ENCODE measurements at places on chromosomes 2 and 18.

DNA sequence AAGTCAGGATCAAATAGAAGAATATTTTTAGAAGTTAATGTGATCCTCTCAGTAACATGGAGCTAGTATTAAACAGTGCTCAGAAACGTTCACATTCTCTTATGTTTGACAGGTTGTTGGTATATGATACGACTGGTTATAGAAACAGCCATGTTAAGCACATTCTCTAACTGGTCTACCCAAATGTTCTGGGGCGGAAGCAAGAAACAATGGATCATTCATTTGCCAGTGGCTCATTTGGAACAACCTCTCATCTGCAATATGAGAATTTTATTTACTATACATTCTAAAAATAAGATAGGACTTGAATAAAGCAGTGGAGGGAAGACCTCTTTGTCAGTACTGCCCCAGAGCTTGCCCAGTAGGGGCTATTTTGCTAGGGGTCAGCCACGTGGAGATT is 167.1 kb upstream of the FAM98A start:
- no peak for DNase-seq

DNA sequence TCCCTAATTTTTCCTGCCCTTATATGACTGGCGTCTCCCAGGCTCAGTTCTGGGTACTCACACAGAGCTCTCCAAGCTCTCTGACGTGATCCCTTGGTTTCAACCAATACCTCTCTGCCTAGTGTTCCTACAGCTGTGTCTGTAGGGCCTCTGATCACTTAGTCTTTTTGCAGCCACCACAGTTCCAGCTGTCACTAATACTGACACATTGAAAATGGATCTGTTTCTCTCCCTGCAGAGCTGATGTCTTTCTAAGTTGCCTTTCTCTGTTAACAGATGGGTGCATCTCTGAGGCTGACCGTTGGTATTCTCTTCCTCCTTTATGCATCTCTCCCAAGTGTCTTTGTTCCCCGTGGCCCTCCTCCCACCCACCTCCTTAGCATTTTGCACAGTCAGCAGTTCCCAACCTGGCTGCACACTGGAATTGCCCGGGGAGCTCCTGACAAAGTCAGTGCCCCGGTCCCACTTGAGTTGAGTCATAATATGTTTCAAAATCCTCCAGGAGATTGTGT is 62.5 kb downstream of the CERS6 start:
- DNase-seq, result no peak

DNA sequence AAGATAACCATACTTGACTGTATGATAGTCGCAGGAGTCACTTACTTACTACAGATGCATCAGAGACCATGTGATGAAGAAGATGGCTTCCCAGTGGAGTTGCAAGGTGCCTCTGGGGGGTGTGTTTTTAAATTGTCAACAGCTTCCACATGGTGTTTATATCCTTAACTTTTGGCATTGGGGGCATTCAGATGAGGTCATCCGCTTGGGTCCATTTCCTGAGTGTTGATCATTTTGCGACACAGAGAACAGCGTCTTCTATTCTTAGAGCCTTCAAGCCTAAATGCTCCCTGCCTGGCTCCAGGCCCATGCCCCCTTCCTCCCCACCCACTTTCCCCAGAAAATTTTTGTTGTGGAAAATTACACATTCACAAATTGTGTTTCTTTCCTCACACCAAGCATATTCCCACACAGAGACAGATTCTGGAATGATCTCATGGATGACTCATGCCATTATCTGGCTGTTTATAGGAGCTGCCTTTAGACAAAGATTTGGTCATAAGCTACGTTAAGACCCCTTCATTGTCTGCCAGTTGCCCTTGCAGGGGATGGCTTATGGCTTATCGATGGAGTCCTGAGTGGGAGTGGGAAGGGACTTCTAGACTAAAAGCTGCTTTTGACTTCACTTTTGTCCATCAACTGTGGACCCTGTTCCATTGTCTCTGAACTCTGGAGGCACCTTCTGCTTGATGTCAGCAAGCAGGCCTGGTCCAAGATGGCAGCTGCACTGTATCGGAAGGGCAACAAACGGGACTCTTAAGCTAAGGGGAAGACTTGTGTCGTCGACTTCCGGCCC is 91.8 kb downstream of the CABLES1 start:
- no peak for DNase-seq

GRCh38 chr2:182165202-182165601 is 179.5 kb downstream of the PPP1R1C start:
- DNase-seq, result no peak

DNA sequence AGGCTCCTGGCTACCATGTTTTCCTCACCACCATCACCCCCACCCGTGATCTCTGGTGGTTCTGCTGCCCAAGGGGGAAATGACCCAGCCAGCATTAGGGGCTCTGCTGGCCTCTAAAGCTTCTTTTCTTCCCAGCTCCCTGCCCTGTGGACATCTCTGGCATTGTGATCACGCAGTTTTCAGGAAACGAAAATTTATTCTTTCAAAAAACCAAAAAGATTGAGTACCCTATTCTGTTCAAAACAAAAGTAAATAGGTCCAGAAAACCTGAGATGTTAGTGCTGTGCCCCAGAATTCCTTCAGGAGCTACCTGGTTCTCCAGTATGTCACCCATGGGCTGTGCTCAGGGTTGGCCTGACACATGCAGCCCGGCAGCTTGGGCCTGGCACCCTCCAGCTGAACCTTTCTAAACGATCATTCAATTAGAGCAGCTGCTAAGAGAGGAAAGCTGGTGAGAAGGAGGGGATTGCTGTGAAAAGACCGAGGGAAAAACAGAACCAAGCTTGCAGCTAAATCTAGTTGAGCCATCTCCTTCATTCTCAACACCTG is 157.5 kb downstream of the MGAT5 start:
- DNase-seq, result no peak

DNA sequence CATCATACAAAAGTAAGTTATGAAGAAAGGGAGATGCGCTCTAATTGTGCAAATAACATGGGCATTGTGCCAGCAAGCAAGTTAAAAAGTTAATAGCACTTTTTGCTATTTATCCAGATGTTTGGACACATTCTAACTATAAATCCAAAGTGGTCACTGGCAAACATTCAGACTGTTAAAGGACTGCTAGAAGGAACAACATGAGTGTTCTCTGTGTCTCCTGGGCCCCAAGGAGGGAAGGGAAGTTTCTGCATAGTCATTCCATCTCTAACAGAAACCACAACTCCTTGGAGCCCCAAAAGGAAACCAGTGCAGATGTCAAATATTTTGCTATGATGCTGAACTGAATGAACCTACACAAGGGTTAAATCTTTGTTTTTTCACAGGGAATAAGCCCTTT is 213.3 kb upstream of the HNRNPA3 start:
- no peak for DNase-seq

DNA sequence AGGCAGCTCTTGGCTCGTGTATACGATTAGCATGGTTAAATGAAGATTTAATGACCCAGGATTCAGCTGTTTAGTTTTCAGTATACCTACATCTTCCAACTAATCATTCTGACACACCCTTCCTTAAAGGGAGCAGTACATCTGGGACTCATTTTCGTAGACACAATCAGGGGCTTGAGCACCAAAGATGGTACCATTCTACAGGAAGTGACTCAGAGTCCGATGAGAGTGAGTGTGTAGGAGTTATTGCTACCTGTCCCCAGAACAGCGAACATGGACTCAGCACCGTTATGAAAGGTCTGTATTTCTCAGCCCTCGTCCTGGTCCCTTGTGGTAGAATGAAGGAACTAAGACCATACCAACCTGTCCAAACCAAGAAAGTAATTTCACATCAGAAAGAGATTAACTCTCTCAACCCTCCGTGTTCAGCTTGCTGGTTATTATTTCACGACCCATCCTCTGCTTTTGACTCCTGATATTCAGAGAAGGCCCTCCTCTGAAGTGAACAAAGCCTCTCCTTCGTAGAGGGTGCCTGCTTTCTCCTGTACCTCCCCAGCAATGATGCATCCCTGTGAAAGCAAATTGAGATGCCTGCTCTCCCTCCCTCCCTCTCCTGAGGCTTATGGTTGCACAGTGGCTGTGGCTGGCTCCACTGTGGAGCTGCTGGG is 214.8 kb downstream of the MTX2 start:
- DNase-seq, result no peak

DNA sequence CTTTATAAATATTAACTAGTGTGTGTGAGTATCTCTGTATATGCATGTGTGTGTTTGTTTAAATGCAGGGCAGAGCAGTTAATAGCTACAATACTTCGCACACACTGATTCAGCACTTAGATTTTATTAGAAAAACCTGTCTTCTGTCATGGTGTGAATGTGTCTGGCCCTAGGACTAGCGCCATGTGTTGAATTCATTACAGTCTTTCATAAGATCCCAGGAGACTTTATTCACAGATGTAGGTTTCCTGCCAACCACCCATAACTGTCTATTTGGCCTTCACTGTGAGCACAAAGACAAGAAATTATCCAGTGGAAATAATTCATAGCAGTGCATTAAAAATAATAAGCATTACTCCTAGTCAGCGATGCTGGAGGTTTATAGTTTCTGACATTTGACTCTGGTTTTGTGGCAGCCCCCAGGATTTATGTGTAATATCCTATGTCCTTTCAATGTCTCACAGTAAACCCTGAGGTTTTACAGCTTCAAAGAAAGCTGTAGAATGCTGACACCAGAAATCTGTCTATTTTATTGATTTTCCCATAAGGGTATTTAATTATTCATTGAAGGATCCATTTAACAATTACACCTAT is 93.9 kb downstream of the ZNF804A start:
- DNase-seq, result no peak

DNA sequence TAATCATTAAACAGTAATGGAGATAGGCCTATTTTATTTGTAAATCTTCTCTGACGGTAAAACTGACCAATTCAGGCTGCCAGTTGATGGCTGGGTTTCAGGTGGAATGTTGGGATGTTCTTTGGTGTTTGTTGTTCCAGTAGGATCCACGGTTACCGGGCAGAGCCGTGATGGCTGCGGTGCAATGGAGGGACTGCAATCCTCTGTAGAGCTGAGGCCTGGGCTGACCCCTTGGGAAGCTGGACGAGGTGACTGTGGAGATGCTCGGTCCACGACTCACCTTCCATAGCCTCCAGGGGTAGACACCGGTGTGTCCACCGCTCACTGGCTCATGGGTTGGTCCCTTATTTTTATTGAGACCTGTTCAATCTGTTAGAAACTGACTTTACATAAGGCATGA is 42.5 kb downstream of the ZNF519 start:
- no peak for DNase-seq

- no peak for DNase-seq
Observed at GRCh38 chr2:86704459-86704971, 15.6 kb upstream of the RMND5A start.

GRCh38 chr2:86616502-86616901 is 7.2 kb downstream of the RNF103 start:
- no peak for DNase-seq

DNA sequence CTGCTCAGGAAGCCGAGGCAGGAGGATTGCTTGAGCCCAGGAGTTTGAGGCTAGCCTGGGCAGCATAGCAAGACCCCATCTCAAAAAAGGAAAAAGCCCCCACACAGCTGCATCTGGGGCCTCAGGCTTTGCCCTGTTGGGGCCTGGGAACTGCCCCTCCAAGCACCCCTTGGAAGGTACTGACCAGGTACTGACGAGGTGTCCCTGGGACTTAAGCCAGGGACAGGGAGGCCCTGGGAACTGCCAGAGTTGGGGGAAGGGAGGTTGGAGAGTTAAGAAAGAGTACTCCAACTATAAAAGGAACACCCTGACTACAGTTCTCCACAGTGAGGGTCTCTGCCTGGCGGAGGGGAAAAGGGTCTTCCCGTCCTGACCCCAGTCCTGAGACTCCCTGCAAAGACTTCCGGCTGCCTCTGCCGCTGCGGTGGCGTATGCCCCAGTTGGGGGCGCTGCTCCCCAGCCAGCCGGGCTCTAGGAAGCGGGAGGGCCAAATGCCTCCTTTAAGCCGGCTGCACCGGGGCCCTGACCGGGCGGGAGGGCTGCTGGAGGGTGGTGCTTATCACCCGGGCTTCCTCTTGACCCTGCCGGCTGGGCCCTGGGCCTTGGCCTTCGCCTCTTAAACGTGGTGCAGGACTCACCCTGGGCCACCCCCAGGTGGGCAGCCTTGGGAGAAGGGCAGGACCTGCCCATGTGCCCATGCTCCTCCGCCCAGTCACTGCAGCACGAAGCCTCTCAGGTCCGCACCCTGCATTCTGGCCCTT is 12.8 kb downstream of the SLC30A3 start:
- peak; percentile 24 for DNase-seq

DNA sequence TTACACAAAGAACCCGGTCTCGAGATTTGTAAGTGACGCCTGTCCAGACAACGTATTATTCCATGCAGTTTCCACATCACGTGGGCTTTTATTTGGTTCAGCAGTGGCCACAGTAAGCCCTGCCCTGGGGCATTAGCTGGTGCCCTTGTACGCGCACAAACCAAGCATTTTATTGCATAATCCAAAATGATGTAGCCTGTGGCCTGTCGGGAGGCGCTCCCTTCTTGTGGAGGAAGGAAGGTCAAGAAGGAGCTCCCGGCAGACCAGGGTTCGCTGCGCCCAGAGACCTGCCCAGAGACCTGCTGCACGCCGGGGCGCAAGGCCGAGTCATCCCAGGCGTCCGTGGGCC is 179.6 kb upstream of the ALKAL2 start:
- DNase-seq, result no peak

- DNase-seq, result no peak
Observed at GRCh38 chr2:47896450-47896968, 9.8 kb downstream of the FBXO11 start.

DNA sequence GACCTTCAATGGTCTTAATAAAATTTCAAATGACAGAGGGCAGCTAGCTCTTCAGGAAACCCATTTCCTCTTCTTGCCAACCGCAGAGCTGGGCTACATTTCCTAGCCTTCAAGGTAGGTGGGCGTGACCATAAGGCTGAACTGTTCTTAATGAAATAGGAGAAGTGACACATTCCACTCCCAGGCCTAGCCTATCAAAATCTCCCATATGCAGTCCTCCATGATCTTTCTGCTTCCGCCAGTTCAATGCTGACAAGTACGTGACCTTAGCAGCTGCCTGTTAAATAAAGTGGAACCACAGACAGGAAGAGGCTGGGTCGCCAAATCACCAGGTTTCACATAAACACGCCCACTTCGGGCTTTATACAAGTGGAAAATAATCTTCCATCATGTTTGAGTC is 13.2 kb downstream of the SERPINE2 start:
- DNase-seq, result no peak

- no peak for DNase-seq
Observed at GRCh38 chr18:72612894-72613533, 68.9 kb upstream of the CBLN2 start.

GRCh38 chr2:58215429-58215828 is 25.7 kb downstream of the FANCL start:
- DNase-seq, result no peak

DNA sequence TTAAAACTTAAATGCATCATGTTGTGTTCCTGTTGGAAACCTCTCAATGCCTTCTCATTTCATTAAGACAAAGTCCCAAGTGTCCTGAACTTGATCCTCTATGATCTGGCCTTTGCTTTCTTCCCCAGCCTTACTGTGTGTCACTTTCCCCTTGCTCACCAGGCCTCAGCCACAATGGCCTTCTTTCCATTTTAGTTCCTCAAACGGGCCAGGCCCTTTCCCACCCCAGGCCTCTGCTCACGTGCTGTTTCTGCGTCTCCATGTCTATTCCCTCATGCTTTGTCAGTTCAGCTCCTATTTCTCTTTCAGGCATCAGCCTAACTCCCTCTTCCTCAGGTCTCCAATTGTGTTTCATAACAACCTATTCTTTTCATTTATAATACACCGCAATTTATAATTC is 19.5 kb downstream of the CXCR4 start:
- DNase-seq, result no peak

All from activated CD8-positive, alpha-beta memory T cell treated with anti-CD3 and anti-CD28 coated beads for 1 hour (primary cell).